Endothelial cell (in vitro differentiated cells): ENCODE measurements at places on chromosomes 7 and 10.

- no peak for DNase-seq
These were observed 198.5 kb downstream of the INHBA start for GRCh38 chr7:41504214-41504980.

DNA sequence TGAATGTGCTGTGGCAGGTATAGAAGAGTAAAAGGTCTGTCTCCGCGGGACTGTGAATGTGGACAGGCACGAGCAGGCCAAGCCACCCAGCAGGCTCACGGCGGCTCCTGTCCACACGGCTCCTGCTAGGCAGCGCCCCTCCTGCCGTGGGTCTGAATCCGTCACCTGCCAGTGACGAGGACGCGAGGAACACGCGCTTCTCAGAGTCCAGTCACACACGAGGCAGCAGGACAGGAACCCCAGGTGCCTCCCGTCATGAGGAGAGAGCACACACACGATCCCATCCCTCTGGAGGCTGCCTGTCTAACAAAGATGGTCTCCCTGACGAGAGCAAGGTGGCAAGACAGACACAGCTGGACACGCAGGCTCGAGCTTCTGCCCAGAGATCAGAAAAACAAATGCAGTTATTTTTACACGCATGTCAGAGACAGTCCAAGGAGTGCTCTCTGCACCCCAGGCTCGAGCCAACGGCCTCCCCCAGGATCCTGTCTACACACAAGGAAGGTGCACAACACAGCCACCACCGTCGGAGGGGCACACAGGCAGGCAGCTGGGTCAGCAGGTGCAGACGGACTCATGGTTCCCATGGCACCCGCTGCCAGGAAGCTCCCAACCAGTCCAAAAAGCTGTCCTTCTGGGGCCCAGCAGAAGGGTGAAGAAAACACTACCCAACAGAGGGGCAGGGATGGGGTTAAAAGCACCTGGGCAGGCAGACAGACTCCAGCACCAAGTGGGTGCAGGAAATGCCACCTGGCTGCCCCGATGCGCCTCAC, 103.2 kb downstream of the MAD1L1 start:
- no peak for DNase-seq

DNA sequence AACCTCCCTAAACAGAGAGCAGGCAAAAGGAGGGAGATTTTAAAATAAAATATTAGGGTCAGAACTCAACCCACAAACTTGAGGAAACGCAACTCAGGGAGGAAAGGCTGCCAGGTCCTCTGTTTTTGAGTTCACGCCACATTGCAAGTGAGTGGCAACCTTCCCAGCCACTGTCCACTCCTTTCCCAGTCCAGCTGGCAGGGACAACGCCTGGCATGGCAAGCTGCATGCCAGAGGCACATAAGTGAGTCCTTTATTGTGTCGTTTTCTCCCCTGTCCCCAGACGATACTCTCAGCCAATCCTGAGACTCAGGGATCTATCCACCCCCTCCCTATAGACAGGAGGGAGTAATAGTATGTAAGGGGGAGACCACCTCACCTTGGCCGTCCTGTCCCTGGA, 22.4 kb downstream of the FBXW4 start:
- DNase-seq: no peak

DNA sequence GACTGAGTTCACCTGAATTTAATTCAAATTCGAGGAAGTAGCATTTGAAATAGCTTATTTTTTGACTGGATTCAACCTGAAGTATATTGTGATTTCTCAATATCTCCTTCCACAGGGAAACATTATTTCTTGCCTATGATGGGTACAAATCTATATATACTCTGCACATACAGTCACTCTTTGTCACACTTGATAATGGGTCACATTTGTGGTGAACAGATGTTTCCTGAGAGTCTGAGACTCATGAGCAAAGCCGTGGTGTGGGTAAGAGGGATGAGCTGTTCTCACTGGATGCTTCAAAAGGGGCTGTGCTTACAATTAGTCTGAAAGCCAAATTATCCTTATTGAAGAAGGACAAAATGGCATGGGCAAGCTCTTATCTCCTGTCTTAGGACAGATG, 18.0 kb upstream of the TBXAS1 start:
- DNase-seq: no peak

DNA sequence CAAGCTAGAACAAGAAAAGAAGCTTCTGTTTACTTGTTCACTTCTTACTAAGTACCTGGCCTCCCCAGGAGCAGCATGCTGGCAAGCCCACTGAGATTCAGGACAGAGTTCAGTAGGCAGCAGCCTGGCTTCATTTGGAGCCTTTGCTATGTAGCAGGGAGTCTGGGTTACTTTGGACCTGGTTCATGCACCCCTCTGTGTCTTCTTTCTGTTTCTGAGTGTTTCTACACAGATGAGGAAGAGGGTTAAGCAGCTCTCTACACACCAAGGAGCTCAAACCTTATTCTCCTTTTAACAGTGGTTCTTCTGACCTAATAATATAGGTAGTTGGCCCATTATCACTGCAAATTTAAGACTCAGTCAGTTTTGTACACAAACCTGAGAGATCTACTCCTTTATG, 152.9 kb downstream of the ARID5B start:
- no peak for DNase-seq

GRCh38 chr10:21980691-21981090, 22.8 kb downstream of the DNAJC1 start:
- DNase-seq: no peak

- DNase-seq: no peak
These were observed 138.0 kb downstream of the VIPR2 start for GRCh38 chr7:159006610-159007130.

DNA sequence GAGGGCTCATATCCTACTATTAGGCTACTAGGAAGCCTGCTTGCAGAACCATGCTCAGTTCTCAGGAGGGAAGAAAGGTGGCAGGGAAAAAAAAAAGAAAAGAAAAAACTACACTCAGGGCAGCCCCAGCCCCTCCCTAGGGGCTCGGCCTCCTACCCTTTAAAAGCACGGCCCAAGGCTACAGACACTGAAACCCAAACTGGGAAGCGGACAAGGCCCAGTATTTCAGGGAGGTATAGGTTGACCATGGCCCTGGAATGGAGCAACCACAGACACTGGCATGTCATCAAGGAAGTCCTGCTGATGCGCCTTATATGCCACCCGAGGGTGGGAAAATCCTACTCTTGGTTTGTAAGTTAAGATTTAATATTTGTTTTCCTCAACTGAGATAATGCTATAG, 50.8 kb downstream of the DLG5 start:
- no peak for DNase-seq

GRCh38 chr7:127589896-127590295, 1.7 kb downstream of the ARF5 start:
- no peak for DNase-seq

GRCh38 chr10:101892782-101893391, 49.3 kb upstream of the KCNIP2 start:
- DNase-seq: no peak

- no peak for DNase-seq
These were observed 373.4 kb upstream of the MGMT start for GRCh38 chr10:129093641-129094040.

- DNase-seq: no peak
These were observed 25.5 kb upstream of the CAPZA2 start for GRCh38 chr7:116836911-116837310.

DNA sequence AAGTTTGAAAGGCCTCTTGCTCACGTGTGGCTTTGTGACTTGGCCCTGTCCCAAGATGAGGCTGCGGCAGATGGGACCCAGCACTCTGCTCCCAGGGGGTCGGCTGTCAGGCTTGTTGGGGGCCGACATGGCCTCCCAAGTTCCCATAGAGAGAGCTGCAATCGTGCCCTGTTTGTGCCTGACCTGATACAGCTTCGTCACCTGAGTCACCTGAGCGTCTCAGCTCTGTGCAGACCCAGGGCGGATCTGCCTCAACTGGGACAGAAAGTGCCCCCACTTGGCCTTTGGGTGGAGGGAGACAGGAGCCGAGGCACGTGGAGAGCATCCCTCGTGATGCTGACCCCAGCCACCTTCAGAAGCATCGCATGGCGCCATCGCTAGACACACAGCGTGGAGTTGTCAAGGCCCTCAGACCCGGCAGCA, 21.7 kb downstream of the PAPOLB start:
- no peak for DNase-seq

DNA sequence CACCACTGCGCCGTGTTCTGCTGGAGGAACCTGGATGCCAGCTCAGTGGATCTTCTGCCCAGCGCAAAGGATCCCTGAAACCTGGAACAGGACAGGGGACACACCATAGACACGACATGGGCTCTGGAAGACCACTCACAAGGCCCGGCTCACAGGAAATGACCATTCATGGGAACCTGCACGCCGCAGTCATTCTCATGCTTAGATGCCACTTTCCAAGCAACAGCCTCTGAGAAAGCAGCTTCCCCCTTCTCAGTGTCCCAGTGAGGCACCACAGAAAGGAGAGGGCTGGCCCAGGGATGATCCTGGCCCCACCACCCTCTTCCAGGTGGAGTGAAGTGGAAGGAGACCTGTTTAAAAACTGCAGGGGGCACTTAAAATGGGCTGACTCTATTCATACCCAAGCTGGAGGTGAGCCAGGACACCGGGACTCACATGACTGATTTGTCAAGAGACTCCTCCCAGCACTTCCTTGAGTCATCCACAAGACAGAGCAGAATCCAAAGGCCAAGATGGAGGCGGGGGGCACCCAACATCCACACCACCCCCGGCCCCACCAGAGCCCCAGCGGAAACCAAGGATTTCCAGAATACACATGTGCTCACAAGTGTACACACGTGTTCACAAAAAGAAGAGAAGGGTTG, 11.2 kb downstream of the CTBP2 start:
- DNase-seq: no peak

DNA sequence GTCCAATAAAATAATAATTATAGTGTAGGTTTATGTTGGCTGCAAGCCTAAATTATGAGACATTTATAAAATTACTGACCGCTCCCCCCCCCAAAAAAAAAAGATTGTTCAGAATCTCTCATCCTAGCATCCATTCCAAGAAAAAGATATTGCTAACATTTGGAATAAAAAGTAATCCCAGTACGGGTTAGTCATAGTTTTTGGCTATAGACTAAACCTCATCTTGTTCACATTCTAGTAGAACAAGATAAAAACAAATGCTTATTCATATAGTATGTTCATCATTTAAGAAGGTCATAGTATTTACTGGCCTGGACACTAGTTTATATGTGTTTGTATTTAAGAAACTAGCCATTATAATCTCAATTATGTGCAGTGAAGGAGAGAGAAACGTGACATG, 44.0 kb downstream of the ADK start:
- no peak for DNase-seq
